A549 treated with CORT108297 at 1 μM for 4 hours (cell line): ENCODE measurements at places on chromosomes 1 and 21. TPM values are rescaled to one million over a fixed set of nuclear protein-coding genes. Genes with fewer than 3 reads are reported as not detected.

VHLL gene
- not detected in 5 replicates for total RNA-seq

ILDR2 gene
- total RNA-seq = 0.02 to 0.12 TPM (median 0.05 TPM) in 4 of 5 replicates, not detected in the other

TNFRSF4 gene
- total RNA-seq = 0.07 to 0.18 TPM (median 0.13 TPM) in 4 of 5 replicates, not detected in the other

LRRC7 gene
- total RNA-seq = not detected in 5 replicates

LEFTY2 gene
- total RNA-seq = 0.04 to 0.26 TPM (median 0.13 TPM) in 3 of 5 replicates, not detected in the others

KRTAP11-1 gene
- not detected in 5 replicates for total RNA-seq

ADORA1 gene
- total RNA-seq = 0.85 to 1.3 TPM (median 1.1 TPM) in 5 replicates

SLAMF6 gene
- total RNA-seq = not detected in 5 replicates

TLR5 gene
- total RNA-seq = 0.04 to 0.23 TPM (median 0.13 TPM) in 5 replicates

ITLN2 gene
- total RNA-seq = 0.13 to 0.34 TPM (median 0.24 TPM) in 4 of 5 replicates, not detected in the other

OPTC gene
- not detected in 5 replicates for total RNA-seq

UTS2 gene
- total RNA-seq = not detected in 5 replicates

HFM1 gene
- total RNA-seq = 0.02 to 0.09 TPM (median 0.05 TPM) in 3 of 5 replicates, not detected in the others

IER5 gene
- 32.3 to 55.8 TPM (median 48.6 TPM) in 5 replicates for total RNA-seq
